RWPE2 (cell line): ENCODE measurements at places on chromosomes 1 and 21.

DNA sequence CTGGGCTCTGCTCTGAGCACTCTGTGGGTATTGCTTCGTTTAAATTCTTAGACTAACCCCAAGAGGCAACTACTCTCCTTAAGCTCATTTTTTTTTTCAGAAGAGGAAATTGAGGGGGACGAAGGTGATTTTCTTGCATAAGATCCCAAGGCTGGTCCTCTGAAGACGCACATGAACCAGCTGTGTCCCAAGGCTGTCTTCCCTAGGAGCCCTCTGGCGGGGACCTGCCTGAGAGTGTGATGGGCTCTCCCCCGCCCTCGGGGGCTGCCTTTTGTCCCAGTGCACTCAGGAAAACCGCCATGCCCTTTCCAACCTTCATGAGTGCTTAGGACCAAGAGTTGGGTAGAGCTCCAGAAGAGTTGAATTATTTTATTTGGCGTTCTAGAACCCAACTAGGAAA, 21.7 kb downstream of the UMODL1 start:
- no peak for DNase-seq

- DNase-seq, result no peak
Measured at GRCh38 chr1:205059660-205060059, 16.6 kb downstream of the CNTN2 start.

- DNase-seq, result no peak
Measured at GRCh38 chr1:60345621-60346020, 272.1 kb upstream of the C1orf87 start.

DNA sequence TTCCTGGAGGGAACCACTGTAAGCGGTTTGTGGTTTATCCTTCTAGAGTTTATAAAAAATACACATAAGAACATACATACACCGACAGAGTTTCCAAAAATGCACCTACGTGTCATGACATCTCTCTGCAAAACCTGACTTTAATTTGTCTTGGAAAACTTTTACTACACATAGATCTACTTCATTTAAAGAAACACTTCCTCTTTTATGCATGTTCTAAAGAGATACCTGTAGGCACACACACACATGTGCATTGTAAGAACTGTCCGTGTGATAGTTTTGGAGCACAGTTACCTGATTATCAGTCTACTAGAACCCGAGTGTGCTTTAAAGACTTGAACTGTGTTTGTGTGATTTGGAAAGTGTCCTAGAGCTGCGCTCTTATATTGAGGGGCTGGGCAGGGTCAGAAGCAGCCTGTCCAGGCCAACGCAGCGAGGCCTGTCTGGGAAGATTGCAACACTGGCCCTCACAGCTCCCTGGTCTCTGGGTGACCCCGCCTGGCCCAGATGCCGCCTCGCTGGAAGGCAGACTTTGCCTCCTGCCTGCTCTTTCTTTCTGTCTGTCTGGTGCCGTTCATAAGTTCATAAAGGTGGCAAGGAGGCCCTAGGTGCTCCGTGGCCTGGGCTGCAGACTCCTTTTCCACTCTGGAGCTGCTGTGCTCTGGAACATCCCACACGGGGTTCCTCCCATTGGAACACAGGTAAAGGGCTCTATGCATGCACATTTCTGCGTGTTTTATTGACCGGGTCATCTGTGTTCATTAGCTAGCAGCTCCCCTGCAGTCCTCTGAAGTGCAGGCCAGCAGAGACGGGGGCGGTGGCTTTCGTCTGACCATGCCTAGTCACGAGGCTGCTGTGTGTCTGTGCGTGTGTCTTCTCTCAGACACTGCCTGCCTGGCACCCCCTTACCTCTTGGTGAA, 46.3 kb downstream of the AGPAT3 start:
- no peak for DNase-seq

GRCh38 chr1:184753608-184754475, 816 bp downstream of the EDEM3 start:
- DNase-seq, result peak; percentile 48

- DNase-seq, result no peak
Measured at GRCh38 chr1:69706473-69706872, 138.8 kb downstream of the LRRC7 start.

GRCh38 chr1:112689196-112689841, 14.9 kb downstream of the MOV10 start:
- no peak for DNase-seq

- no peak for DNase-seq
Measured at GRCh38 chr1:210239349-210240111, 6.9 kb downstream of the SERTAD4 start.

DNA sequence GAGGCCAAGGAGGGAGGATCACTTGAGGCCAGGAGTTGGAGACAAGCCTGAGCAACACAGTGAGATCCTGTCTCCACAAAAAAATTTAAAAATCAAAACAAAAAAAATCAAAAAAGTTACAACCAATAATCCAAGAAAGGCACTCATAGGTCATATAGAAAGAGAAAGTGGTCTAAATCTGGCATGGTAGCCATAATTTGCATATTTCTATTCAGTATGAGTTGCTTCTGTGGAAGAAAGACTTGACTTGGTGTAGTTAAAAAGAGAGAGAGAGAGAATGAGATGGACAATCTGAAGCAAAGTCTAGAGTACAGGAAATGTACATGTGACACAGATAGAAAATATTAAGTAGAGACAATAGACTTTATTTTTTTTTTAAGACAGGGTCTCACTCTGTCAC, 22.5 kb downstream of the JMJD4 start:
- DNase-seq, result no peak

GRCh38 chr1:160400646-160401486, 502 bp downstream of the VANGL2 start:
- DNase-seq, result no peak

- DNase-seq, result no peak
Measured at GRCh38 chr1:94254073-94254810, 16.9 kb upstream of the ARHGAP29 start.

DNA sequence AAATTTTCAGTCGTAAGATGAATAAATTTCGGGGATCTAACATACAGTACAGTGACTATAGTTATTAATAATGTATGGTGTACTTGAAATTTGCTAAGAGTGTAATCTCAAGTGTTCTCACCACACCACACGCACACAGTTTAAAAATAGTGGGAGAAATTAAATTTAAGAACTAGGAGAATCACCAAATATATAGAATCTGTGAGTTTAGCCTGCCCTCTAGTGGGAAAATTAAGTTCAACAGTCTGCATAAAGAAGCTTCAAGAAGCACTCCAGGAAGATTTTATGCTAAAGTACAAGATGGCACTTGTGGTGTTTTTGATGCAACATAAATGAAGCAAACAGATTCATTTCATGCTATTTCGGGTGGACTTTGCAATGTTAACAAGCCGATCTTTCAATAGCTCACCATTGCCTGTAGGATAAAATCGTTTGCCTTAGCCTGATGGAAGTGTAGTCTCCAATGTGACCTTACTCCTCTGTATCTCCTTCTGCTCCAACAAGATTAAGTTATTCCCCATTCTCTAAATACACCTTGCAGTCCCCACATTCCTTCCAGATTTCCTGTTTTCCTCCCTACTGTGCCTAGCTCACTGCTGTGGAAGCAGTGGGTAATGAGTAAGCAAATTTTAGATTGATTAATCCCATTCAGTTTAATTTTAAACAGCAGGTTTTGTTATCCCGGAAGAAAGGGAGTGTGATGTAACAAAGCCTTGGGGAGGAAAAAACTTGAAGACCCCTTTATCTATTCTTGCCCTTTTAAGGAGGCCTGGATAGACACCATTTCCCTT, 8.7 kb upstream of the PIK3C2B start:
- DNase-seq, result no peak

DNA sequence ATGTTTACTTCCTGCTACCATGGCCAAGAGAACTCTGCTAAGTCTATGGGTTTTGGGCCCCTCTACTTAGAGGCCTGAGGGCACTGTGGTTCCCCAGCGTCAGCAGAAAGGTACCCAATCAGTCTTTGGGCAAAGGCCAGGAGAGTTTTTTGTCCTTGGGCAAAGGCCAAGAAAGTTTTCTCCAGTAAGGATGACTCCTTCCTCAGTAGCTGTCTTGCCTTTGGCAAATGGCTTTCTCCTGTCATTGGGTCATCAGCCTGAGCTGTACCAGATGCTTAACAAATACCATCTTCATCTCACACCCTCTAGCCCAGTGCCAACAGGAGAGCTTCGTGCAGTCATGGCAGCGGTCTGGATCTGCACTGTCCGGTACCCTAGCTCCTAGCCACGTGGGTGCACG, 199.3 kb upstream of the TMEM51 start:
- no peak for DNase-seq
